ENCODE measurements at places on chromosomes 2 and 18. TPM values are rescaled to one million over a fixed set of nuclear protein-coding genes. Genes with fewer than 3 reads are reported as not detected.

GRCh38 chr2:160666154-160667060 lies 172.8 kb upstream of the RBMS1 start:
- peak; percentile 86 for DNase-seq

ST6GAL2 gene
- total RNA-seq = not detected

CHRNG gene
- 697 TPM for total RNA-seq

- DNase-seq = no peak
Observed at GRCh38 chr2:99772591-99773331, 282.9 kb upstream of the REV1 start.

TPO gene
- not detected for total RNA-seq

DNA sequence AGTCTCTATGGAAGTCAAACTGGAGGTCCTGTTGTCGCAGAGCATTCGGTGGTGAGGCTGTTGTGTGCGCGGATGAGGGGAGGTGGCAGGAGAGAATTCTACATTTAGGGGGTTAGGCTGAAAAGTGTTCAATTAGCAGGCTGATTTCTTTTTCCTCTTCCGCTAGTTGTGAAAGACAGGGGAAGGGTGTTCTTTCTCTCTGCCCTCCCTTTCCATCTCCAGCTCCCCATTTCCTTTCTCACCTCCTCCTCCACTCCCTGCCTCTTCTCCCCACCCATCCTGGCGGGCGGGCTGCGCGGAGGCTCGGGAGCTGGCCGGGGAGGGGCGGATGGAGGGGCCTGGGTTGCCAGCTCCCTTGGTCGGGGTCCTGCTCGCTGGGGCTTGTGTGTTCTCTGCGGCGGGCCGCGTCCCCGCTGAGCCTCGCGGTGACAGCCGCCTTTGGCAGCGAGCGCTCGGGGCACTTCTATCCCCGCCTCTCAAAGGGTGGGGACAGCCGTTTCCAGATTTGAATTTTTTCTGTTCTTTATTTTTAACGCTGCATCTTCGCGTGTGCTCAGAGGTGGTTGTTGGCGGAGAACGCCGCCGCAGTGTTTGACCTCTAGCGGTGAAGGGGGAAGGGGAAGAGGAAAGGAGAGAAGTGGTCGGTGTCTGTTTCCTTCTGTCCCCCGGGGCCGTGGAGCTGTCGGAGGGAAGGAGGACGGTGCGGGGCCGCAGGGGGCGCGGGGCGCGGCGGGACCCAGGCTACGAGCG lies 3.6 kb downstream of the SOX11 start:
- DNase-seq = peak; percentile 80

DNA sequence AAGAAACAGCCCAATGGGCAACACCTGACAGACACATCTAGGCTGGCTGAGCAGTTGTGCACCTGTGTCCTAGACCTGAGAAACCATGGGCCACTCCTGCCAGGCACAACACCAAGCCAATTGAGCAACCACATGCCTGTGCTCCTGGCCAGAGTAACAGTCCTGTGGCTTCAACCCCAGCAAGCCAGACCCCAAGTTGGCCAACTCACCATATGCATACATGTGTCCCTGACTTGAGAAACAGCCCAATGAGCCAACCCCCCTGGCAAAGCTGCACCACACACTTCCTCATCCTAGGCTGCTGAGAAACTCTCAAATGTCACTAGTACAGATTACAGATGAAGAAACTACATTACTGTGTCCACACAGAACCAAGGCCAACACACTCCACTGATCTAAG lies 36.6 kb downstream of the USP34 start:
- peak; percentile 18 for DNase-seq

GRCh38 chr18:31791817-31792579 lies 31.3 kb upstream of the SLC25A52 start:
- no peak for DNase-seq

DNA sequence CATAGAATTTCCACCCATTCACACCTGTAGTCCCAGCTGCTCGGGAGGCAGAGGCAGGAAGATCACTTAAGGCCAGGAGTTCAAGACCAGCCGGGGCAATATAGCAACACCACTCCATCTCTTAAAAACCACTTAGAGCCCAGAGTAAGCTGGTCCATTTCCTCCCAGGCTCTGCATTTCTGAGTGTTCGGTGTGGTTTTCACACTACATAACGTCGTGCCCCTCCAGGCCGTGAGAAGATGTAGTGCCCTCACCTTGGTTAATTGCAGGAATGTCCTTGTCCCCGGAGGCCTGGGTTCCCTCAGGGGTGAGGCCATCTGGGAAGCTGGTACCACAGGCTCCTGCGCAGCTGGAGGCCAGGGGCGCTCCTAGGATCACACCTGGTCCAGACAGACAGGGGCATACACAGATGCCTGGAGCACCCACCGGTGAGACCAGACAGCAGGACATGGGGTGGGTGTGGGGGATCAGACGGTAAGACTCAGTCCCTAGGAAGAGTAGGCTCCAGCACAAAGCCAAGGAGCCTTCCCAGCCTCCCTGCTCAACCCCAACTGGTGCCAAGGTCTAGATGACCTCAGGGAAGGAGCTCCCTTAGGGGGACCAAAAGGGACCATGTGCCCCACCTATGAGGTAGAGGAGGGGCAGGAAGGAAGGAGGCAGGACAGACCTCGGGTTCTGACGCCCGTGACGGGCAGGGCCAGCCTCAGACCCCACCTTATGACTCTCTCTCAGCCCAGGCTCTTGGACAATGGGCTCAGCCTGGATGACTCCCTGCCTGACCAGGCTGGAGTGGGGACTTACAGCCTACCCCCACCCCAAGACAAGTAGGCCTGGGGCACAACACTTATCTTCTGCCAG lies 752 bp downstream of the ASTL start:
- DNase-seq = no peak

DNA sequence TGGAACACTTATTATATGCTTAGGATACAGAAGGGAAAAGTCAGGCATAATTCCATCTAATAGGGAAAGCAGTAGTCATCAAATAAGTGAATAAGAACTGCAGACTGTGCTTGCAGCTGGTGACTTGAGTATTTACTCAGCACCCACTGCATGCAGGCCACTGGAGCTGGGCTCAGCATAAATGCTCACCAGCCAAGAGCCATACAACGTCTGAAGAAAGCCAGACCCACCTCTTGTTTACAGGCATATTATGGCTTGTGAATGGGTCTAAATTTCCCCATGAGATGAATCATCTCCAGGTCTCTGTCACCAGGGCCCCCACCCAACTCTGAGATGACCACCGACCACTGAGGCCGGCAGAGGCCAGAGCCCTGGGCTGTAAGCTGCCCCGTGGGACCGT lies 123.8 kb upstream of the PKDCC start:
- DNase-seq = no peak

- DNase-seq = no peak
Observed at GRCh38 chr2:154600927-154601494, 97.5 kb upstream of the KCNJ3 start.

- DNase-seq = no peak
Observed at GRCh38 chr2:197255543-197255942, 55.0 kb downstream of the ANKRD44 start.

FOXI3 gene
- not detected for total RNA-seq

VWC2L gene
- not detected for total RNA-seq

- peak; percentile 35 for DNase-seq
Observed at GRCh38 chr2:137888845-137889244, 75.4 kb upstream of the HNMT start.

GRCh38 chr18:44286049-44286448 lies 394.6 kb upstream of the SETBP1 start:
- no peak for DNase-seq

RHOB gene
- 150 TPM for total RNA-seq
